ENCODE measurements at places on chromosomes 1 and 21. TPM values are rescaled to one million over a fixed set of nuclear protein-coding genes. Genes with fewer than 3 reads are reported as not detected.

Gene CXADR
- 87.7 TPM for total RNA-seq

Gene CHRM3
- 9.4 TPM for total RNA-seq

Gene CFH
- 45.2 TPM for total RNA-seq

Gene SSX2IP
- 12.8 TPM for total RNA-seq

Gene DR1
- 60.2 TPM for total RNA-seq

Gene F13B
- not detected for total RNA-seq

Gene TMEM35B
- 7.1 TPM for total RNA-seq

Gene CD164L2
- total RNA-seq, result 14.3 TPM

Gene DNAJC28
- 3.3 TPM for total RNA-seq

Gene IVL
- 50.2 TPM for total RNA-seq

Gene NID1
- 48.4 TPM for total RNA-seq

Gene TRAF3IP3
- total RNA-seq, result 3.1 TPM

Gene GIPC2
- total RNA-seq, result 4.5 TPM

Gene RGS1
- total RNA-seq, result 20.8 TPM

Gene RRP1B
- total RNA-seq, result 23.6 TPM

Gene KRTAP20-2
- total RNA-seq, result not detected

Gene FAM72C
- 1.0 TPM for total RNA-seq

Gene VSIG8
- 62.2 TPM for total RNA-seq

Gene NES
- total RNA-seq, result 4.0 TPM

Gene RNF207
- 9.8 TPM for total RNA-seq

Gene NDC1
- 14.3 TPM for total RNA-seq
